ENCODE measurements at places on chromosomes 13 and 19.

- no peak for DNase-seq
Measured at GRCh38 chr13:101111894-101112293, 304.4 kb downstream of the NALCN start.

- DNase-seq: no peak
Measured at GRCh38 chr19:3287814-3288213, 63.4 kb downstream of the CELF5 start.

DNA sequence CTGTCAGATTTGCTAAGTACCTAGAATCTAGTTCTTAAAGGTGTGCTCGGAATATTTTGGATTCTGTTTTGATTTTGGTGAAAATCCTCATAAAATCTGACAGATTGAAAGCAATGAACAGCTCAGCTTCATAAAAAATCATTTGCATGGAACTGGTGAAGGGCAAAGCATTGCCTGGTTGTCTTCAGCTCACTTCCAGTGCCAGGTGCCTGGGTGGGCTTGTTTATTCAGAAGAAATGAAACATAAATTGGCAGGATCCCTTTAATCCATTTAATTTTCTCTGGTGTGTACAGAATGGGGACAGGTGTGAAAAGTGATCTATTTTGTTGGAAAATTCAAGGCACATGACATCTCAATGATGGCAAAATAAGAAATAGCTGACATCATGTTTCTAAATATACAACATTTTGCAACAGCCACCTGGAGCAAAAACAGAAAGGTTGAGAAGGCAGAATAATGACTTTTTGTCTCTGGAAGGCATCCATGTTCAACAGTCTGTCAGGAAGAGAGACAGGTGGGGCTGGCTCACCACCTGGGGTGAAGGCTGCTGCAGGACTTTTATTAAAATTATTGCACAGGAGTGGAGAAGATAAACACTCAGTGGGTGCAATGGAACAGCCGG lies 52.2 kb downstream of the RFC3 start:
- DNase-seq: peak; percentile 40

- DNase-seq: peak; percentile 5
Measured at GRCh38 chr13:42924344-42924743, 67.7 kb downstream of the EPSTI1 start.

GRCh38 chr13:34881494-34881893 lies 60.6 kb upstream of the NBEA start:
- no peak for DNase-seq

- no peak for DNase-seq
Measured at GRCh38 chr13:91326146-91326545, 21.3 kb upstream of the MIR17HG start.

DNA sequence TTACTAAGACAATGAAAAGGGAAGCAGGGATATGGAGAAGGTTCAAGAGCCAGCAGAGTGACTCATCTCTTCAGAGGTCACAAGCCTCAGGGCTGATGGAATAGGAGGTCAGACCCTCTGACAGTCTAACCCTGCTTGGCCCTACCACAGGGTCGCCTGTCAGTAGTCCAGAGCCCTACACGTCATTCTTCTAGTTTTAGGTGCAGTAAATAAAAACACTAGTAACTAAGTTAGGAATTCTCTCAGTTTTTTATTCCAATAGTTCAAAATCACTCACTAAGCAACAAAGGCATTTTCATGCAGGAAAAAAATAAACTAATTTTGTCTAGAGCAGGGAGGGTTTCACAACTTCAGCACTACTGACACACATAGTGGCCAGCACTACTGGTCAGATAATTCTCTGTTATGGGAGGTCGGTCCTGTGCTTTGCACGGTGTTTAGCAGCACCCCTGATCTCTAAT lies 27.2 kb downstream of the FOXO1 start:
- no peak for DNase-seq

- DNase-seq: no peak
Measured at GRCh38 chr19:2350656-2351055, 9.4 kb upstream of the TMPRSS9 start.

DNA sequence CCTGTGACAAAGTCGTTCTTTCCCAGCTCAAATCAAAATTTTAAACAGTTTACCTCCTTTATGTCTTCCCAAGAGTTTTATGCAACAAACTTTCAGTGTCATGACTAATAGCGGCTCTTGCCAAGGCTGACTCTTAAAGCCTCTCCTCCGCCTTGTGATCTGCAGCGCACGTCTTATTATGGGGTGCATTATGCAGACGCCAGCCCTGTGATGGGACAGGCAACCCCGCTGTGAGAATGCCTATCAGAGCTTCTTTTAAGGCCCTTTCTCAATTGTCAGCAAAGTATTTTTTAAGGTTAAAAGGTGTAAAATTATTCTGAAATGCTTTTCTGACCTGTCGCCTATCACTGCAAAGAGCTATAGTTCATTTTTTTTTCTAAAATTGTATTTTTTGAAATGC lies 152.8 kb downstream of the SOX1 start:
- no peak for DNase-seq

DNA sequence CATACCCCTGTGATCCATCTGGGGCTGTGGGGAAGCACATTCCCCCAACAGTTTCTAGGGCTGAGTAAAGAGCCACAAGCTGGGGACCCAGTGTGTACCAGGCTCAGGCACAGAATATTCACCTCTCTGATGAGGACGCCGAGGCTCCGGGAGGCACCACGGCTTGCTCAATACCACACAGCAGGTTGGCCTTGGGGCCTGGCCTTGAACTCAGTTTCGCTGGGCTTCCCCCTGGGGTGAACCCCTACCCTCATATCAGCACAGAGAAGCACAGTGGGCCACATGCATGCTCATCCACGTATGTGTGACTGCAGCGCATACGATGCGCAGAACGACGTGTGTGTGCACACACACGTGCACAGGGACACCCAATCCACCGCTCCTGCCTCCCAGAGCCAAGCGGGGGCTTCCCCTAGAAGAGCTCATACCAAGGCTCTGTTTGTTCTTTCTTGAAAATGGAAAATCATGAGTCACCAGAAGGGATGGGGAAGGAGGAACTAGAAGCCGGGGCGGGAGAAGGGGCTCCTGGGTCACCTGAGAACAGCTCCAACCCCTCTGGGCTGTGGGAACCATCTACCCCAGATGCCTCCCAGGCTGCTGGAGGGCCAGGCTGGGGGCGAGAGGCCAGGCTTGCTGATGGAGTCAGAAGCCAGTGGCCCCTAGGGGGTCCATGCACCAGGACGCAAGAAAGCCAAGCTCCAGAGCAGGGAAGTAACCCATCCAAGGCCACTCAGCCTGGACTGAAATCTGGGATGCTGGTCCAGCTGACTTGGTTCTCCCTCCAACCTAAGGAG lies 4.9 kb upstream of the PDE4C start:
- DNase-seq: no peak

DNA sequence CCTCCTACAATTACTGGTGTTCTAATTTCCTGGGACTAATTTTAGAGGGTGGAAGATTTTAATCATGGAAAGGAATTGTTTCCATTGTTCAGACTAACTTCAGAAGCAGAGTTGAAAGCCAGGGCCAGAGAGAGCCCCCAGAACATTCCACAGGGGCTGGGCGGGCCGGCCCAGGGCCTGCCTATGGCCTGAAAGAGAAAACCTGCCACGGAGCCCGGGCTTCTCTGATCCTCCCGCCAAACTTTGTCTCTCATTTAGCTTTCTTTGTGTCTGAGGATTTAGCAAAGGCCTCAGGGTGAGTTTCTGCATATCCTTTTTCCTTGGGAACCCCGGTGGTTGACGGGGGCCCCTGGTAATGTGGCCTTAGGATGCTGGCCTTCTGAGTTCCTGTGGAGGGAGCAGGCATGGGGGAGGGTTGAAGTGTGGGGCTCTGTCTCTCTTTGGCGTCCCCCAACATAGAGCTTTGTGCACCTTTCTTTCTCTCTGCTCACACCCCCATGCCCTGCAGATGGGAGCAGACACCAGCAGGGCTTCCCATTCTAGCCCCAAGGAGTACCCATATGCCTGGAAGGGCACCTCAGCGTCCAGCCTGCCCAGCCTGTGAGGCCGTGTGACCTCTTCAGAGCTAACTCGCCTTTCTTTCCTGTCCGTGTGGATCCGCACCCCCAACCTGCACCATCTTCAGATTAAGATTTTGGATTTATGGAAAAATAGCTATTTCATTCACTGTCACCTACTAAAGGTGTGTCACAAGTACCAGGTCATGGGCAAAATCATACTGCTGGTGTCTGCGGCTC lies 539.5 kb downstream of the FGF9 start:
- DNase-seq: no peak

GRCh38 chr19:1942078-1942933 lies 1.3 kb downstream of the CSNK1G2 start:
- DNase-seq: peak; percentile 82

DNA sequence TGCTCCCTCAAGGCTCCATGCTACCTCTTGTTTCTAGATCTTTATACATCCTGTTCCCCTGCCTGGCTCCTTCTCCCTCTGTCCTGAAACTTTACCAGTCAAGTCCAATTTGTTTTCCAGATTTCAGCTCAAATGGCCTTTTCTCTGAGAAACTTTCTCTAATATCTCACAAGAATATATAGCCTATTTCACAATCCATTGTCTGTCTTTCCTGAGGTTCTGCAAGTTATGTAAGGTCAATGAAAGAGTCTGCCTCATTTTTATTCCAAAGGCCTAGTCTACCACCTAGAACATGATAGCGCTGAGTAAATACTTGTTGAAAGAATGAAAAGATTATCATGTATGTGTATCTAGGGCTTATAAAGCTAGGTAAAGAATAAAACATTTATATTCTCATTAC lies 348.8 kb downstream of the SPRY2 start:
- DNase-seq: no peak

- no peak for DNase-seq
Measured at GRCh38 chr19:41218615-41219507, at the start of gene AXL. TSS of gene AXL (plus strand) at chr19:41219223. CDS start at chr19:41219393, 170 bp downstream.

- no peak for DNase-seq
Measured at GRCh38 chr13:92560883-92561282, 665.7 kb upstream of the GPC6 start.

- no peak for DNase-seq
Measured at GRCh38 chr13:66546534-66547379, 683.4 kb downstream of the PCDH9 start.

DNA sequence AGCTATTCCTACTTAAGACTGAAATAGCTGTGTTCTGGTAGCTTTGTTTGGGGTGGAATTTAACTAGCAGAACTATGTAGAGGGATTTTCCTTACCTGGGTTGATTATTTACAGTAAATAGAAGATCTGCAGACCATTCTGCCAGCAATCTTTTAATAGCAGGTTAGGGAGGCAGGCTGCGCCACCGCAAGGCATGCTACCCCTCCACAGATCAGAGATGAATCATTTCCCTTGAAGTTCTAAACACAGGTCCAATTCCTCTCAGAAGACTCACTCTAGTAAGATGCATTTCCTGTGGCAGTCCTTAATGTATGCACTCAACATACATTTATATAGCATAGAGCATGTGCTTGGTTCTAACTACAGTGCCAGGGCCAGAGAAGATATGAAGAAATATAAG lies 109.0 kb downstream of the TNFRSF19 start:
- no peak for DNase-seq

DNA sequence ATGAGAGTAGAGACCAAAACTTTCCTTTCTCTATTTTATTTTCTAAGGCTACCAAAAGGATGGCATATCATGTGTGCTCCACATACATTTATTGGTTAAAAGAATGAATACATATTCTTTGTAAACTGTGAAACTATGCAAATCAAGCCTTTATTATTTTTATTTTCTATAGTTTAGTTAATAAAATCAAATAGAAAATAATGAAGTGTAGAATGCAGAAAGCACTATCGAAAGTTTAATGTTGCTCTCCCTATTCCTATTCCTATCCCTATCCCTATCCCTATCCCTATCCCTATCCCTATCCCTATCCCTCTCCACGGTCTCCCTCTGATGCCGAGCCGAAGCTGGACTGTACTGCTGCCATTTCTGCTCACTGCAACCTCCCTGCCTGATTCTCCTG lies 60.3 kb downstream of the ZNF100 start:
- DNase-seq: no peak

GRCh38 chr13:71831716-71832115 lies 35.3 kb downstream of the DACH1 start:
- no peak for DNase-seq

DNA sequence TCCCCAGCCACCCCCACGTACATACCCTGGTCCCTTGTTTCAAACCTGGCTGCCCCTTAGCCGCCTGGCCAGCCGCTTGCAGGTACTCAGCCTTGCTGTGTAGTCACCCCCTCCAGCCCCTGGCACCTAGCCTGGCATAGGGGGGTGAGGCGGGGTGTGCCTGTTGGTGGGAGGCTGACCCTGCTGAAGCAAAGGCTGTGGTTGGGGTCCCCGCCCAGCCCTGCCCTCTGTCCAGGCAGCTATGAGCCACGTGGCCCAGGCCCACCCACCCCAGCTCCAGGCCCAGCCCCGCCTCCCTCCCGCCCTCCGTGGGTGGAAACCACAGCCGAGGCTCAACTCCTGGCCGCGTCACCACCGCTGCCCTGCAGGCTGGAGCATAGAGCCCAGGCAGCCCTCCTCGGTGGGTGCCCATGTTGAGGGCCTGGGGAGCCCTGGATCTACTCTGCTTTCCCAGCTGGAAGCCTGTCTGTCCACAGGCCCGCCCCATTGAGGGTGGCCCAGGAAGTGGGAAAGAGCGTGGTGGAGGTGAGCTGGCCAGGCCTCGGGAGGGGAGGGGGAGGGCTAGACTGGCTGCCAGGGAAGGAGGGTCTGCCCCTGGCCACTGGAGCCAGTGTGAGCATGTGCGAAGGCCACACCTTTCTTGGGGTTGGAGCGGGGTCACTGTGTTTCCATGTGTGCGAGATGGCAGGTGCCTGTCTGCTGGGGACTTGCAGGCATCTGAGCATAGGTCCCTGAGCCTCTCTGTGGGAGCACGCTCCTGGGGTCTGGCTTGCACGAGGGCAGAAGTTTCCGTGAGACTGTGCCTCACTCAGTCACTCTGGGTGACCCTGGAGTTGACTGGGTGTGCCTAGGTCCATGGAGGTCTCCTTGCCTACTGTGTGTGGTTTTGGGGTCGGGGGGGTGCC lies 31.0 kb downstream of the PAK4 start:
- DNase-seq: no peak

GRCh38 chr13:27636589-27637288 lies 15.0 kb downstream of the POLR1D start:
- DNase-seq: peak; percentile 45

DNA sequence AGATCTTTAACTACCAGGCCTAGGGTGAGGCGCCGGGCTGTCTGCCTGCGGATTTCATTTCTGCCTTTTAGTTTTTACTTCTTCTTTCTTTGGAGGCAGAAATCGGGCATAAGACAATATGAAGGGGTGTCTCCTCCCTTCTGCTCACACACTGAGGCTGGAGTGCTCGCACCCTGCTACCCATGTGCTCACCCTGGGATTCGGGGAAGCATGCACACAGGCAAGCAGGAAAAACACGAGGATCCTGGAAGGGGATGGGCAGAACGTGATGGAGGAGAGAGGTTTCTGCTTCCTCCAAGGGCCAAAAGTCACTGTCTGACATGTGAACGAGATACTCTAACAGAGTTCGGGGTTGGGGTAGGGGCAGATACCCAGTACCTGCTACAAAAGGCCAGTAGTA lies 28.4 kb downstream of the ZNF823 start:
- no peak for DNase-seq

DNA sequence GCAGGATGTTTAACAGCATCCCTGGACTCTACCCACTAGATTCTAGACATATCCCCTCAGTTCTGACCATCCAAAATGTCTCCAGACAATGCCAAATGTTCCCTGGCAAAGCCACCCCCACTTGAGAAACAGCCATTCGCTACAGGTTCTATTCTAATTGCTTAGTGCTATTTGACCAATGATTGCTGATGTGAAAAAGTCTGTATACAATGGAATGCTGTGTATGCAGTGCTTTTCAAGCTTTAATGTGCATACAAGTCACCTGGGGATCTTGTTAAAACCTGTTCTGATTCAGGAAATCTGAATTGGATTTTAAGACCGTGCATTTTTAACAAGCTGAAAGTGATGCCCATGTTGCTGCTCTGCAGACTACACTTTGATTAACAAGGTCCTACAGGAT lies 331.8 kb upstream of the KLF12 start:
- DNase-seq: no peak

GRCh38 chr13:75514080-75514995 lies 23.3 kb downstream of the COMMD6 start:
- no peak for DNase-seq
